ENCODE measurements at places on chromosomes 2 and 18.

- no peak for DNase-seq
Measured at GRCh38 chr18:39994498-39994897, 1960.5 kb upstream of the PIK3C3 start.

- no peak for DNase-seq
Measured at GRCh38 chr18:9996094-9996493, 82.3 kb downstream of the VAPA start.

DNA sequence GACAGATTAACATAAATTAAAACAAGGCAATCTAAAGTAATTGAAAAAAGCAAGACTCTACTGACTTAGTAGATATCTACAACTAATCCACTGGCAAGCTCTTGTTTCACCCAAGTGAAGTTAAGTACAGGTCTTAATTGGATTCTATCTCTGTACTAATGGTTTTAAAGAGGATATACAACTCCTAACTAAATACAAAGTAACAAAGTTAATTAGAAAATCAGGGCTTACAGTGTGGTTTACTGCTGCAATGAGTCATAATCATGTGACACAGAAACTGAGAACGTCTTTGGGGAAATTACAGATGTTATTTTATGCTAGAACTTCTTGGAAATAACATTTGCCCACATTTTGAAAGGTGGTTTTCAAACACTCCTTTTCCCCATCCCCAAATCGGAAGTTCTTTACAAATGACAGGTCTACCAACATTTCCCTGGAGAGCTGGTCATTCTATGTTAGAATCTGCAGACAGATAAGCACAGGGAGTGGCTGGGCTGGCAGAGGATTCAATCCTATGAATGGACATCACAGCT is 245.3 kb downstream of the STK39 start:
- DNase-seq, result no peak

DNA sequence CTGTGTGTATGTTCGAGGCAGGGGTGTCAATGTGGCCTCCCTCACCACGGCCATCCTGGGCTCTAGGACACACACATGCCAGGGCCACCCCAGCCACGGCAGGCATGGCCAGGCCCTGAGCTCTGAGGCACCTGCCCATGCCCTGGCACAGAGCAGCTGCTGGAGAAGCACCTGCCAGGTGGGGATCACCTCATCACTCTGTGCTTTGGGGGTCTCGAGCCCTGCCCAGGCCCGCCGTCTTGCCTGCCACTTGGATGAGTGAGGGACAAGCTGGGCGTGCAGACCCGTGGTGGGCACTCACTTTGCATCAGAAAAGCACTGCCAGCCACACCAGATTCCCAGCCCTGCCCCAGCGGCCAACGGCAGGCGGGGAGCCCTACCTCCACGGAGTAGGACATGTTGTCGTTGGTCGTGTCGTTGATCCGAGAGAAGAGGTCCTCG is 33.1 kb downstream of the KIF1A start:
- DNase-seq, result no peak

DNA sequence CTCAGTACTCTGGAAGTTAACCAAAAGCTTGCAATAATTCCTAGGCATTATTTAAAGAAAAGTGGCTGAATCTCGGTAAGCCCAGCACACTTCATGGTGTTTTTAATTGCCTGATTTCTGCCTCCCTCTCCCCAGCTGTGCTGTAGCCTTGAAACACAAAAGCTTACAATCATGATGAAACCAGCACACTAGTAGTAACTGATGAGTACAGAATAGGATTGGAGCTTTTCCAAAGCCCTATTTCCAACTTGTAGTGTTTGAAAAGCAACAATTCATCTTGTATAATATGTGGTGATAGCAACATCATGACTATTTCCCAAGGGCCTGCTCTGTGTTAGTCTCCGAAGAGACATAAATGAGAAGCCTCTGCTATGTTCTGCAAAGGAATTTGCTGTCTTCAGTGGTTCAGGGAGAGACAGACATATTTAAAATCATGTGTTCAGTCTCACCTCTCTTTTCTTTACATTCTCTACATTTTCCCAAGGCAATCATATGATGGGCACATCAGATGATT is 1015.0 kb downstream of the BCL11A start:
- DNase-seq, result no peak

- DNase-seq, result no peak
Measured at GRCh38 chr18:55376387-55376786, 211.6 kb downstream of the TCF4 start.

DNA sequence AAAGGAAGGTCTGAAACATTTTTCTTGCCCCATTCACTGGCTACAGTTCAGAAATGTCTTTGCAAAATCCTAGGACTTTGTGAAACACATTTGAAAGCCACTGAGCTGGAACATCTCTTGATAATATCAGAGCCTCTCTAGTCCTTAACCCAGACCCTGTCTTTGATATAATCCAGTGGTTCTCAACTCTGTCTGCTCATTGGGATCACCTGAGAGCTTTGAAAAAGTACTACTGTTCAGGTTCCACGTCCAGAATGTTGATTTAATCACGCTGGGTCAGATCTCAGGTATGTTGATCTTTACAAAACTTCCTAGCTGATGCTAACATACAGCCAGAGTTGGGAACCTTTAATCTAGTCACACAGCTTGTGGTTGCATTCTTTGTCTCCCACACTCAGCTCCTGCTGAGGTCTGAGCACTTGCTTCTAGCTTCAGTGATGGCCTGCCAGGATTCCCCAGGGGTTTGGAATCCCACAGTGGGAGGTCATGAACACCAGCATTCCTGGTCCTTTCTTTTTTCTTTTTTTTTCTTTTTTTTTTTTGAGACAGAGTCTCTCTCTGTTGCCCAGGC is 262.7 kb downstream of the SETBP1 start:
- no peak for DNase-seq

- DNase-seq, result no peak
Measured at GRCh38 chr2:105858868-105859693, 114.4 kb downstream of the NCK2 start.

DNA sequence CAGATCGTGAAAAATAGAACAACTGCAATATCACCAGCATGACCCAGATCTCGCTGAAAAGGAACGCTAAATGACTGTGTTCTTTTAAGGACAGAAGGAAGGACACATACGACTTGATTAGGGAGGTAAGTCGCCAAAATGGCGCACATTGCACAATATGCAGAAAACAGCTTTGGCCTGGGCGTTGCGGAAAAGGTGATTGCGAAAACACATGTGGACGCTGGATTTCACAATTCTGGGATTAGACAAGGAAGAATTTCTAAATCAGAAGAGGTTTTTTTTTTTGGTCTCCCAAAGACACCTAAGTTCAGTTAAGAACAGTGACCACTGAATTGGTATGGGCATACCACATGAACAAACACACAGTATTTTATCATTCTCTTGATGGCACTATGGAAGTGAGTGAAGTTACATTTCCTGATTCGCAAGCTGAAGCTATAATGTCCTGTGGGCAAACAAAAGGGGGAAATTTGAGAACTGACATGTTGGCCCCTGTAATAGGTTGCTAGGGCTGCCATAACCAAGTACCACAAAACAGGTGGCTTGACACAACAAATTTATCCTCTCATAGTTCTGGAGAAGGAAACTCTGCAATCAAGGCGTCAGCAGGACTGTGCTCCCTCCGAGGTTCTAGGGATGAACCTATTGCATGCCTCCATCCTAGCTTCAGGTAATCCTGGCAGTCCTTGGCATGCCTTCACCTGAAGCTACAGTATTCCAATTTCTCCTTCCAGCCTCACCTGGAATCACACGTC is 25.8 kb upstream of the ERICH2 start:
- DNase-seq, result no peak

DNA sequence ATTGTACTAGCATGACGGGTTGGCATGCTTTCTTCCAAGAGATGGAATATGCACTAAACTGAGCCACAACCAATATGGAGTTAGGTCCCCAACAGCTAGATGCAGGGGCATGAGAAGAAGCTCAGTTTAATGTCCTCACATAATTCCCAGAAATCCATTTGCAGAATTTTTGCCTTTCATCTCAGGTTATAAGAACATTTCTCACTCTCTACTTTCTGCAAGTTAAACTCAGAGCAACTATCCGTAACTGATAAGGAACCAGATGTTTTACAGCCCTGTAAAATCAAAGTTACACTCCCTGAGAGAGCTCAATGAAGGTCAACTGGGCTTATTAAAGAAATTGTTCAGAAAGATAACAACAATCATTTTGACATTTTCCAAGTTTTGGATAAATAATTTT is 30.7 kb downstream of the COPS8 start:
- no peak for DNase-seq

DNA sequence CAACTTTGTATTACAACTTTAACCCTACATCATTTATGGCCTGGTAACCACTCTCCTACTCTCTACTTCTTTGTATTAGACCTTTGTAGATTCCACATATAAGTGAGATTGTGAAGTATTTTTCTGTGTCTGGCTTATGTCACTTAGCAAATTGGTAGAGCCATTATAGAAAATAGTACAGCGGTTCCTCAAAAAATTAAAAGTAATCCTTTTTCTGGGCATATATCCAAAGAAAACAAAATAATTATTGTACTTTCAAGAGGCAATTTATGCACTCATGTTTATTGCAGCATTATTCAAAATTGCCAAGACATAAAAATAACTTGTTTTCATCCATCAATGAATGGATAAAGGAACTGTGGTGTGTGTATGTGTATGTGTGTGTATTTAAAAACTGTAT is 537.5 kb upstream of the FSIP2 start:
- no peak for DNase-seq

DNA sequence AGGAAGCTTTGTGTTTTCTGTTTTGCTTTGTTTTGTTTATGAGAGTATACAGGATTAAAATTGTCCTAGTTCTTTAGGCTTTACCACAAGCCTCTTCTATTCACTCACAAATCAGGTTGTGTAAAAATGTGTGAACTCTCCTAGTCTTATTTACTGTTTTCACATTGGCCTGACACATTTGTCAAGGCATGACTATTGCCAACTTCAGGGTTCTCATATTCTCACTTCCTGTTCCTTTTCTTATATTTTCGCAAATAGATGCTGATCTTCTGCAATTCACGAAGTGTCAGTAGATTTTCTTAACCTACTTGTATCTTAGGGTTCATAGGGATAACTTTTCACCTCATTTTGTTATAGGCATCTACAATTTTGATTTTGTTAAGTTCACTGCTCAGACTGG is 67.1 kb downstream of the CCDC102B start:
- no peak for DNase-seq

DNA sequence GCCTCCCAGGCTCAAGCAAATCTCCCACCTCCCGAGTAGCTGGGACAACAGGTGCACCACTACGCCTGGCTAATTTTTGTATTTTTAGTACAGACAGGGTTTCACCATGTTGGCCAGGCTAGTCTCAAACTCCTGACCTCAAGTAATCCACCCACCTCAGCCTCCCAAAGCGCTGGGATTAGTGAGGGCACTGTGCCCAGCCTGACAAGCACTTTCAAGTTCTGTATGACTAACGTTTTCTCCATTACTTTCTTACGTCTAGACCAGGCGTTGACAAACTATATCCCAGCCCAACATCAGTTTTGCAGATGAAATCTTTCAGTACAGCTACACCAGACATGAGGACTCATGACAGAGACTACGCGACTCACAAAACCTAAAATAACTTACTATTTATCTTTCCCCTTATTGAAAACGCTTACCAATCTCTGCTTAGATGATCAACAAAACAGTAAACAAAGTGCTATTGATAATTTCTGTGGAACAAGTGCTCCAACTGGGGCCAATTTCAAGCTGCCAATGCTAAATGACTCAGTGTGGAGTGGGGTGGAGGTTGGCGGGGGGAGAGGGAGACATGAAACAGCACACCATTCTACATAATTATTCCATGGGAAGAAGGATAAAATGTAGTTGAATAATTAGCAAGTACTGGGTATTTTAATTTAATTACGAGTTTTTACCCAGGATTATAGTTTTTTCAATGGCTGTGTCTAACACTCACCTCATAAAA is 59.1 kb downstream of the SAP130 start:
- no peak for DNase-seq

GRCh38 chr2:17759805-17760204 is 5.9 kb downstream of the GEN1 start:
- DNase-seq, result no peak

DNA sequence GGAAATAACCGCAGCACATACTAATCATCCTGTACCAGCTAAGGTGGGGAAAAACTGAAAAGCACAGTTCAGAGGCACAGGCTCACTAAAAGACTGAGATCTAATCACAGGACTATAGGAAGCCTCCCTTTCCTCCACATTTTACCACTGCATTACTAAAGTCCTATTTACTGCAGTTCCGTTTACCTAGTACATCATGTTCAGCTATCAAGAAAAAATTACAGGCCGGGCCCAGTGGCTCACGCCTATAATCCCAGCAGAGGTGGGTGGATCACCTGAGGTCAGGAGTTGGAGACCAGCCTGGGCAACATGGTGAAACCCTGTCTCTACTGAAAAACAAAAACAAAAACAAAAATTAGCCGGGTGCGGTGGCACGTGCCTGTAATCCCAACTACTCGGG is 11.0 kb upstream of the NBEAL1 start:
- DNase-seq, result no peak

- DNase-seq, result no peak
Measured at GRCh38 chr2:159807183-159808031, 9.4 kb upstream of the CD302 start.

GRCh38 chr2:160752475-160753330 is 259.1 kb upstream of the RBMS1 start:
- peak; percentile 7 for DNase-seq

GRCh38 chr2:232741294-232741693 is 35.1 kb downstream of the KCNJ13 start:
- no peak for DNase-seq

DNA sequence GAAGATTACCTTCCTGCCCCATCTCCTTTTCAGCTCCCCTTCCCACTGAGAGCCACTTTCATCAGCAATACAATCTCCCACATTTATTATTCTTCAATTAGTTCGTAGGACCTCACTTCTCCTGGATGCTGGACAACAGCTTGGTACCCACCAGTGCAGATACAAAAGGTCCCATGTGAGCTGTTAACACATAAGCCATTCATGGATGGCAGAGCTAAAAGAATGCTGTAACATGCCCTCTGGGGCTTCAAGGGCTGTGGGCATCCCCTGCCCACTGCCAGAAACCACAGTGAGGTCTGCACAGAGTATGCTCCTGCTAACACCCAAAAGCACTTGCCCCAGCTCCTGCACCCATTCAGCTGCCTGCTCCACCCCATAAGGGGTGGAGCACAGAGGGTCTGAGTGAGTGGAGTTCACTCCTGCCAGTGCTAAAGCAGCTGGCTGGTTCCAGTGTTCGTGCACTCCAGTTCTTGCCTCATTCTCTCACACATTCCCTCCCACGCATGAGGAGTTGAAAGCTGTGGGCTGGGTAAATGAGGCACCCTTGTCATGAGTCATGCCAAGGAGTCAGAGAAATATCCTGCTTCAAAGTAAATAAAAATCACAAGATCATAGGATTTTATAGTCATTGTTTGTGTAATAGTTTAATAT is 305.9 kb upstream of the TMEFF2 start:
- peak; percentile 65 for DNase-seq
